ENCODE measurements at places on chromosomes 4 and X. TPM values are rescaled to one million over a fixed set of nuclear protein-coding genes. Genes with fewer than 3 reads are reported as not detected.

The F8A1 gene
- total RNA-seq, result 7.9 TPM

The RHOXF2B gene
- total RNA-seq, result not detected

The CDK16 gene
- total RNA-seq, result 62.7 TPM

The NOX1 gene
- total RNA-seq, result not detected

The SMIM31 gene
- total RNA-seq, result not detected

The WNK3 gene
- total RNA-seq, result 1.1 TPM

The CXCL8 gene
- 0.80 TPM for total RNA-seq

The DOCK11 gene
- 37.2 TPM for total RNA-seq

The CFAP299 gene
- total RNA-seq, result not detected

The DYNLT3 gene
- 16.1 TPM for total RNA-seq

The HOPX gene
- total RNA-seq, result 56.3 TPM

The PTPN13 gene
- total RNA-seq, result 1.5 TPM

Measured in activated CD4-positive, alpha-beta T cell treated with anti-CD3 and anti-CD28 coated beads for 36 hours (primary cell).